Stimulated activated CD8-positive, alpha-beta memory T cell treated with anti-CD3 and anti-CD28 coated beads, Interleukin-15, amount 100 ng/mL, for 24 hours (primary cell): ENCODE measurements at places on chromosomes 3 and 15.
A peak's percentile ranks its signal among the peaks of the same experiment; 100 is the strongest.

DNA sequence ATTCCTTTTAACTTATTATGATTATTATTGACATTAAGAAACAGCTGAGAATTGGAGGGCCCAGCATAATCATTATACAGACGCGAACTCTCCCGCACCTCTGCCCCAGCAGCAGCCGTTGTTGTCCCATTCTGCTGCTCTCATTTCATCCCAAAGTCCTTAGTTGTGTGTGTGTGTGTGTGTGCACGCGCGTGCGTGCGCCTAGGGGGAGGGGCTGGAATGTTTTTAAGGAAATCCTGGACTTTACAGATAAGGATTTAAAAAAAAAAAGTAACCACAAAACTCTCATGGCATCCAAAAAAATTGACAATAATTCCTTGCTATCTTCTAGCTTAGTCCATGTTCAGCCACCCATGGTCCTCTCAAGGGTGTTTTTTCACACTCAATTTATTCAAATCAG is 134.2 kb downstream of the WNT7A start:
- DNase-seq, result no peak

DNA sequence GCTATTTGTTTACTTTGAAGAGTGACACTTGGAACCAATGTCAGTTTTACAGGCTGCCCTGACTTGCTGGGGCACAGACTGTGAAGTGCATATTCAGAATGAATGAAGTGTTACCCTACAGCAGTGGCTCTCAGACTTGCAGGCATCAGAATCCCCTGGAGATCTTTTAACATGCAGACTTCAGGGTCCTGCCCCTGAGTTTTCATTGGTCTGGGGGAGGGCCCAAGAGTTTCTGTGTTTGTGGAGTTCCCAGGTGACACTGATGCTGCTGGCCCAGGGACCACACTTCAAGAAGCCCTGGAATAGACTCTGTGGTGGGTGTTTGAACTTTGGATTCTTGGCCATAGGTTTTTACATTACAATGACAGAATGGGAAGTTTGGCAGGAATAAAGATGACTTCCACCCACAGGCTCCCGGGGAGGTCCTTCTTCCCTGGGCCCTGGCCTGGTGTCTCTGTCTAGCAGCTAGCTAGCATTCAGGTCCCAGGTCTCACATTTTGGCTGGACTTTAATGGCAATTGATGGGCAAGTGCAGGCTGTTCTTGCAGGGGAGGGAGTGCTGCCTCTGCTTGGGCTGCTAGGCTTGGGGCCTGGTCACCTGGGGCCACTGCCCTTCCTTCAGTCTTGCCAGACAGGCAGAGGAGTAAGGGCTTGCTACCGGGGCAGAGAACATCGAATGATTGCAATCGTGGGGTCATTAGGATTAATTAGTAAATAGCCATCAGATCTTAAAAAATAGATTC is 149.0 kb downstream of the APBA2 start:
- DNase-seq, result no peak

GRCh38 chr15:39684233-39684632 is 98.4 kb downstream of the FSIP1 start:
- no peak for DNase-seq

DNA sequence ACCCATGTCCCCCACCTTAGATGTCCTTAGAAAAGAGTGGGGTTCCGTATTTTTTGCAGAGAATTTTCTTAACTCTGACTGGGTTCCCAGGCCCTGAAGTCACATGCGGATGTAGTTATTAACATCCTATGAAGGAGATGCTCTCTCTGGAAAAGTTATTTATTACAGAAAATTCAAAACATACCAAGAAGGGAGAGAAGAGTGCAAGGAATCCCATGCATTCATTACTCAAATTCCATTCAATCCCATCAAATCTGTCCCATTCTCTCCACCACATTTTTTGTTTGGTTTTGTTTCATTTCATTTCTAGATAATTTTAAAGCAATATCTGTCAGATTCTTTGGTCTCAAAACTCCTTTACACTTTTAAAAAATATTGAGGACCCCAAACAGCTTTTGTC is 34.3 kb upstream of the ANKRD34C start:
- no peak for DNase-seq

- no peak for DNase-seq
These were observed 46.8 kb downstream of the BHLHE40 start for GRCh38 chr3:5026046-5026362.

GRCh38 chr15:43330780-43331087 is 361 bp upstream of the LCMT2 start:
- no peak for DNase-seq

DNA sequence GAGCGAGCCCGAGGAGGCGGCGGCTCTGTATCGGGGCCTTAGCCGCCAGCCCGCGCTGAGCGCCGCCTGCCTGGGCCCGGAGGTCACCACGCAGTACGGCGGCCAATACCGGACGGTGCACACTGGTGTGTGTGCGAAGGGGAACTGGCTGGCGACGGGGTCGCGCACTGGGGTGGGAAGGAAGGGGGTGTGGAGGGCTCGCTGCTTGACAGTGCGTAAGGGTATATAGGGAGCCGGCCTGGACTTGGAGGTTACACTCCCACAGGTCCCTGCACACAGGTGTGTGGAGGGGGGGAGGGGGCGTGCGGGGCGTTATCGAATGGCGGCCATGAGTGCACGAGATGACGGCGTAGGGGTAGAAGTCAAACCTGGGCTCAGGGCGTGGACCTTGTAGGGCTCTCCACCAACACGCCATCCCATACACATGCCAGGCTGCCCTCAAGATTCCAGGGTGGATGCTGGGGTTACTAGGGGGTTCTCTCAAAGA is 389 bp downstream of the APEH start:
- peak; percentile 23 for DNase-seq

- DNase-seq, result no peak
These were observed 262.9 kb upstream of the ATP10A start for GRCh38 chr15:26126070-26126469.

DNA sequence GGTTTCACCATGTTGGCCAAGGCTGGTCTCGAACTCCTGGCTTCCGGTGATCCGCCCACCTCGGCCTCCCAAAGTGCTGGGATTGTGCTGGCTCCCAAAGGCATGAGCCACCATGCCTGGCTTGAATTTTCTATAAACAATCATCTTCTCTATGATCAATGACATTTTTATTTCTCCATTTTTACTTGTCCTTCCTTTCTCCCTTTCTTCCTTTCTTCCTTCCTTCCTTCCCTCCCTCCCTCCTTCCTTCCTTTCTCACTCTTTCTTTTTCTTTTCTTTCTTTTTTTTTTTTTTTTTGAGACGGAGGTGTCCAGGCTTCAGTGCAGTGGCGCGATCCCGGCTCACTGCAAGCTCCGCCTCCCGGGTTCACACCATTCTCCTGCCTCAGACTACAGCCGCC is 8.6 kb upstream of the KPNA1 start:
- DNase-seq, result no peak

GRCh38 chr3:134620476-134621115 is 30.2 kb downstream of the KY start:
- DNase-seq, result no peak

GRCh38 chr3:153209596-153209995 is 47.6 kb downstream of the RAP2B start:
- DNase-seq, result no peak

GRCh38 chr15:84748274-84749110 is at the start of gene ZNF592:
Gene ZNF592, plus strand, starts transcription at chr15:84748592. Its CDS starts 34,084 bp downstream, at chr15:84782676.
- peak; percentile 60 for DNase-seq

- DNase-seq, result no peak
These were observed 131.8 kb upstream of the UBE2E2 start for GRCh38 chr3:23071296-23071695.

DNA sequence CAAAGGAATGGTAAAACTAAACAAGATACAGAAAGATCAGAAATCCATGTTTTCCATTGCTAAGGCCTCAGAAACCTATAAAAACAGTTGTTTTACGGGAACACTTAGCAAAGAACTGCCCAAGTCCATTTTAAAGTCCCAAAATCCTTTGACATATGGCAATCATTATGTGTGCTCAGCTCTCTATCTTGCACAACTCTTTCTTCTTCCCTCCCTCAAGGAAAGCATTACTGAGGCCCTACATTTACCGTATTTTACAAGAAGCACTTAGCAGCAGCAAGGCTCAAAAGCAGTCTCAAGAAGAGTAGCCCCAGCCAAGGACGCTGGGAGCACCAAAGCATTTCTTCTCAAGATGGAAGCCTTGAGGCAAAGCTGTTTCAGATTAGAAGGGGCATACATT is 169.6 kb upstream of the LRTM1 start:
- no peak for DNase-seq

DNA sequence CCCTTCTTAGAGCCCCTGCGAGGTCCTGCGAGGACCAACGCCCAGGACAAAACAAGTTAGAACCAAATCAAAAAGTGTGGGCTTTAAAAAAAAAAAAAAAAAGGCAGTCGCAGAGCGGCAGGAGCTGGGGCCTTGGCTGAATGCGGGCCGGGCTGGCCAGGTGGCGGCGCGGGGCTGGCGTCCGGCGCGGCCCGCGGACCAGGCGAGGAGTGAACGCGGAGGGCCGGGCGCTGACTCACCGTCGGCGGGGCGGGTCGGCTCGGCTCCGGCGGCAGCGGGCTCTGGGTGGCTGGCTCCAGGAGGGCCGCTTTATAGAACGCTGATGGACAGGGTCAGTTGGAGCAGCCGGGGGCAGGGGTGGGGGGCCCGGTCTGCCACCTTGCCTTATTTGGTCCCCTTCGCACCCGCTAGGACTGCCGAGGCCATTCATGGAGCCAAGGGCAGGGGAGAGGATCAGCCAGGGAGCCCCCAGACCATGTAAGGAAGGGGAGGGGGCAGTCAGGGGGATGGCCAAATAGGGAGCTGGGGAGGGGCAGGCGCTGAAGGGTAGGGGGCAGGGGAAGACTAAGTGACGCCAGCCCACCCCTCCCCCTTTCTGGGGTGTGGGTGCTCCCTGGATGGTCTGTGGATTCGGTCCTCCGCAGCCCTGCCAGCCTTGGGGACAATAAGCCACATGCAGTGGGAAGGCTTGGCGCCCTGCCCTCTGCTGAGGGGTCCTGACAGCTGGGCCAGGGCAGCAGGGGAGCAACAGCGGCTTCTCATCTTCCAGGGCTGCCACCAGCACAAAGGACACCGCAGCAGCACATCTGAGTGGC is at the start of gene ACTC1:
ACTC1 (minus strand) TSS at position 283 of the 815 bp plus-strand sequence. CDS start 741 bp downstream, outside the sequence.
- DNase-seq, result no peak

GRCh38 chr3:15948388-15948787 is 150.6 kb upstream of the ANKRD28 start:
- no peak for DNase-seq

DNA sequence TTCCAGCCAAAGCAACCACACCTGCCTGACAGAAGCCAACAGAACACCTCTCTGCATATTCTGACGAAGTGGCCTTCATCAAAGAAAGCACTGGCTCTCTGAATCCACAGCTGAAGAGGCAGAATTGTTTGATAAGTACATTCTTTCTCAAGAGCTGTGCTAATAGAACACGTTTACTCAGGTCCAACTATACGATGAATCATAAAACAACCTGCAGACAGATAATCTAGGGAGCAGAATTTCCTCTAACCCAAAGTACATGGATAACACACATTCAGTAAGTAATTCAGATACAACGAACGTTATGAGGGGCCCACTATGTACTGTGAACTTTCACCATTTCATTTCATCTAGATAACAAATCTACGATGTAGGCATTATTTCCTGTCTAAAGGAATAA is 25.4 kb downstream of the ALDH1A2 start:
- no peak for DNase-seq

GRCh38 chr3:43817825-43818224 is 127.1 kb downstream of the ABHD5 start:
- DNase-seq, result no peak

GRCh38 chr15:85763157-85763556 is 31.6 kb downstream of the KLHL25 start:
- DNase-seq, result no peak

GRCh38 chr3:172280406-172281051 is 167.7 kb downstream of the GHSR start:
- no peak for DNase-seq

DNA sequence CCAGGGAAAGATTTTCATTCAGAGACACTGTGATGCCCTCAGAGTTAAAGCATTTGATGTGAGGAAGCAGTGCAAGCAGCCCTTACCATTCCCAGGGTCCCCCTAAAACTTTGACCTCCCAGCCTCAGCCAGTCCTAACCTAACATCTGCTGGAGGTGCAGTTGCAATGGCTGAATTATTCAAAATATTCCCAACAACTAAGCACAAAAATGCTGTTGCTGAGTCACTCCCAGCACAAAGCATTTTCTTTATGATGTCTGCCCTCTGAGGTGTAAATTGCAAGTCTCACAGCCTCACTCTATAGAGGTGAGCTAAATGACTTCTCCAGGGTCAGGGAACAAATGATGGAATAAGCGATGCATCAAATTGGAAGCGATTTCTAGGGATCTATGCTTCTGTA is 6.4 kb upstream of the REC114 start:
- DNase-seq, result no peak

DNA sequence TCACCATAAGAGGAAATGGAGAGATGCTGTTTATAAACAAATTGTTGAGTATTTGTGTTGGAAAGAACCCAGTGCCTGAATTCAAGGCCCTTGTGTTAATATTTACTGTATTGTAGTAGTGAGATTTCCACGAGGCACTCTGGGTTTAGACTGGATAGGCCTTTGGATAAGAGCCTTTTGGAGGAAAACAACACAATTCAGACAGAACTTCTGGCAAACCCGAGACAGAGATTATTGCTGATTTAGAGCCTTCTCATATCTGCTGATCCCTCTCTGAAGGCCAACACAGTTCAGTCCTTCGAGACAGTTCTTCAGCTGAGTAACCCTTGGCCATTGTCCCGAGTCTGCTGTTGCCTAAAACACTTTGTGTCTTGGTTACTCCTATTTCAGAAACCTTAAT is 55.7 kb downstream of the LMCD1 start:
- no peak for DNase-seq

DNA sequence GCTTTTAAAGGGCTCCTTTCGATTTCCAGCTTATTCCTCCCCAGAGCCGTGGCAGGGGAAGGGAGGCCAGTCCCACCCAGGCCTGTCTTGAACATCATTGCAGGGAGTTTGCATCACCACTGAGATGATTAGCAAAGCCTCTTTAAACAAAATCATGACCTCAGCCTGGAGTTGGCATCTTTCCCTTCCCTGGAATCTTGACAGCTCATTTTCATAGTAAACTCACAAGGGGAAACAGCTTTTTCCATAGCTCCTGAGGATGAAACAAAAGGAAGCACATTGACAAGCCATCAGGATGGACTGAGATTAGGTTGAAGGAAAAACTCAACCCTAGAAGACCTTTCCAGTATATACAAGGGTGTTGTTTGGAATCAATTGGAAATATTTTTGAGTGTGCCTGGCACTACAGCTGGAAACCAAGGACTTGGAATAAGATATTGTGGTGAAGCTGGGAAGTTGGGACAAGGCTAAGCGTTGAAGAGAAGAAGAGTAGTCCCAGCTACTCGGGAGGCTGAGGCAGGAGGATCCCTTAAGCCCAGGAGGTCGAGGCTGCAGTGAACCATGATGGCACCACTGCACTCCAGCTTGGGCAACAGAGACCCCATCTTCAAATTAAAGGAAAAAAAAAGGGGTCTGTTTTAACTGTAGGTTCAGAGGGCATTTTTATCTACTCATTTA is 3.1 kb upstream of the LARP6 start:
- DNase-seq, result no peak

DNA sequence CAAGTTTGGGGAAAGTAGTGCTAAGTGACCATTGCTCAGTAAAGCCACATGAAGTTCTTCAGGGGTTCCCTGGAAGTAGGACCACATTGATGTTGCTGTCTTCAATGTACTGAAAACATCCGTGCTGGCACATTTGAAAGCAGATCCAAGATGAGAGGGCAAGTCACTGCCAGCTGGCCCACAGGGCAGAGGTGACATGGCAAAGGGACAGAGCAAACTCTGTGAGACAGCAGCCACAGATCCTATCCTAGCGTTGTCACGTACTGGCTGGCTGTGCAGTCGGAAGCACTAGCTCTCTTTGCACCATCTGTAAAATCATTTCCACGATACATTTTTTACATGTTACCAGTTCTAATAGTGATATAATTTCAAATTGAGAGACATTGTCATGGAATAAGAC is 13.8 kb downstream of the MUC13 start:
- no peak for DNase-seq

- DNase-seq, result no peak
These were observed 1.2 kb downstream of the CACNA2D2 start for GRCh38 chr3:50502225-50502583.
